ENCODE measurements at places on chromosomes 2 and 18.

DNA sequence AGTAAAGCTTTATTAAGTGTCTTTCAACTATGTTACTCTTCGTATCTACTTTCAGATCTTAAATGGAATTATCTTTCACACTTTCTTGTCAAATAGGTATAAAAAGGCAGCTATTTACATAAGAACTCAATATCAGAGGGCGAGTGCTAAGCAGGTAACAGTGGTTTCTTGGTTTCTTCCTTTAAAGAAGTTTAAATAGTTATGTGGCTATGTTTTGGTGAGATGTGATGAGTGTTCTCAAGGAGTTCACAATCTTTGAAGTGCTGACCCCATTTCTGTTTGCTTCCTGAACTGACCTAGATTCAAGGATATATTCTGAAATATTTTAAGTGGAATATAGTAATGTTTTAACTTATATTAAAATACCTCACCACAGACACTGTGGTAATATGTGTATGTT is 161.9 kb downstream of the DPP4 start:
- no peak for DNase-seq

DNA sequence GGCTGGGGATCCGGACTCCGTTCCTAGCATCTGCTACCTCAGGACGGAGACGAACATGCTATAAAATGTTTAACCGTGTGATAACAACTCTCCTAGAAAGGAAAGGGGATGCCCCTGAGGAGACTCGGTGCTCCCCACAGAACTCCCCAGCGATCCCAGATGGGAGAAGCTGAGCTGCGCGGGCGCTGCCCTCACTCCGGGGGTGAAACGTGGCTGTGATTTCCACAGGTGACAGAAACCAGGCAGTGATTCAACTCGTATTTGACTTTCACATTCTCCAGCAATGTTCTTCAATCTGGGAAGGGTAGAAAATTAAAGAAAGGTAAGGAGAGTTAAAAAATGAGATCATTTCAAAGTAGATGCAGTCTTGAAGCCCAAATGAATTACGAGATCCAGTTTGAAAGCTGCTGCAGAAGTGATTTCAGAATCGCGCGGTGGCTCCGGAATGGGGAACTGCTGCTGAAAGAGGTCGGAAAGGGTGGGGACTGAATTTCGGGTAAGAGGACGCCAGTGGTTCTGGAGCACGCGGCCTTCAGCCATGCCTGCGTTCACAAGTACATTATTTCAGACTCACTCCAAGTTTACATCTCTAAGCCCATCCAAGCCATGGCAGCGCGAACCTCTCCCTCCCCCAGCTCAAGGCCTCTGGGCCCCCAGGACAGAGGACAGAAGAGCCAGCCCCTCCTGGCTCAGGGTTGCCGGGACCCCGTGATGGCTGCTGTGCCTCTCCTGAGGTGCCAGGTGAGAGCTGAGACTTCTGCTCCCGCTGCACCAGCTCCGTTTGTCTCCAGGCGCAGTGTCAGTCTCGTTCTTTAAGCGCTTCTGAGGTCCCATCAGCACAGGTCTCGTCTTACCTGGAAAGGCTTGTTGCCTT is 39.5 kb downstream of the ADNP2 start:
- DNase-seq = no peak

DNA sequence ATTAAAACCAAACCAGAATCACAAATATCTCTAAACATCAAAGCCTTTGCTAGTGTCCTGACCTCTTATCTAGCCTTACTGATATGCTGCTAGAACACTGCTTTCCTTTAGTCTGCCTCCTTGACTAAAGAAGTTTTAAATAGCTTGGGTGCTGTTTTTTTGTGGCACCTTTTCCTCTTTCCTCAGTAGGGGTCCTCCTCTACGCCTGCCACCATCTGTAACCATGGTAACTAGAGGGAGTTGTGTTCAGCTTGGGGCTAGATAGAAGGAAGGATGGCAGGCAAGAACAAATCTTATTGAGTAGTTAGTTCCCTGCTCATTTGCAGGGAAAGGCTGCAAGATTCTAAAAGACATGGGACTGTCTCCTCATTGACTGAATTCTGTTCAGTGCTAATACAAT is 86.0 kb downstream of the TAF4B start:
- no peak for DNase-seq

DNA sequence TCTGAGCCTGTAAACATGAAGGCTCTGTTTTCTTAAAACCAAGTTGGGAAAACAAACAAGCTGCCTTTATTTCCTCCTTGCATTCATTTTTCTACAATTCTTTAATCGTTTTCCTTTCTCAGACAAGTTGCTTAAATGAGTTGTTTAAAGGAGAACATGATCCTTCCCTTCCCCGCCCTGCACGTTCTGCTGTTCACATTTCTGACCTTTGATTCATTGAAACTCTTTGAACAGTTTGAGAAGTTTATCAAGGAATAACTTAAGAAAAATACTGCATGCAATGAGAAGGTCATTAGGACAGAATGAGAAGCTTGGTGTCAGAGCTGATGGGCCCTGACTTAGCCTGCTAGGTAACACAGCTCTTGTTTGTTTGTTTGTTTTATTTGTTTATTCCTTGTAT is 181.6 kb downstream of the PARD3B start:
- no peak for DNase-seq

DNA sequence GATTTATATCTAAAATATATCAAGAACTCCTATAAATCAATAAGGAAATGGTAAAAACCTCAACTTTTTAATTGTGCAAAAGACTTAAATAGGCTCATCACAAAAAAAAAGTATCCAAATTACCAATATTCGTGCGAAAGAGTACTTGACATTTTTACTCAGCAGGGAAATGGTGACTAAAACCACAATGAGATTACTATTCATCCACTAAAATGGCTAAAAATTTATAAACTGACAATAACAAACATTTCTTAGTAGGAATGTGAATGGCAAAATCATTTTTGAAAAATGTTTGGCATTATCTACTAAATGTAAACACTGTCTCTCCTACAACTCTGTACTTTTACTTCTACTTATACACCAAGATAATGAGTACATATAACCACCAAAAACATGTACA is 184.8 kb upstream of the RND3 start:
- DNase-seq = no peak

DNA sequence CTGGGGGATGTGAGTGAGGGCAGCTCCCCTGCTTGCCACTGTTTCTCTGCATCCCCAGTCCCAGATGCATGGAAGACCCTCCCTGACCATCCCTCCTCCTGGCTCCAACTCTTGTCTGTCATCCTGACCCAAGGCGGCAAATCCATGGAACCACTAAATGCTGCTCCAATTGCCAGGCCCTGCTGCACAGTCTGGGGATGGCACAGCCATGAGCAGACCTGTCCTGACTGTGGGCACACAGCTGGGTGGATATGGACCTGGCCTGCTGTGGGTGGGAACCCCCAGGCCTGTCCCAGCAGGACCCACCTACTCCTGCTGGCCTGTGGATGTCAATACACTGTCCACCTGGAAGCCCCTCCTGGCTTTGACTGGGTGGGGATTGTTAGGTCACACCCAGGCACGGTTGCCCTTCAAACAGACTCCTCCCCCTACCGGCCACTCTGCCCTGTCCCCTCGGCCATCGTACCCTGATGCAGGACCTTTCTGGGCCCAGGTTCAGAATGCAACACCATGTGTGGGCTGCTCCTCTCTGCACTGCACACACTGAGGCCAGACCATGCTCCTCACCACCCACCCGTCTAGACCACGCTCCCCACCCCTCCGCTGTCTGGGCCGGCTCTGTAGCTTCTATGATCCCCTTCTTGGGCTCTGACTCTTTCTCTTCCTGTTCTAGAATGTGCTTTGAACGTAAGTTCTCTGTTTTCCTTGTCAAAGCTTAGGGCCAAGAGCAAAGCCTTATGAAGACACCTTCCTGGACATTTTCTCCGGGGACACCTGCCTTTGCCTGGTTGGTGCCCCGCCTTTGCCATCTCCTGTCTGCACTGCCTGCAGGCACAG is 57.9 kb downstream of the INPP5D start:
- DNase-seq = no peak

- no peak for DNase-seq
Measured at GRCh38 chr18:78448106-78448505, 531.5 kb upstream of the SALL3 start.

GRCh38 chr2:28581312-28581711 is 85.5 kb downstream of the PLB1 start:
- no peak for DNase-seq

DNA sequence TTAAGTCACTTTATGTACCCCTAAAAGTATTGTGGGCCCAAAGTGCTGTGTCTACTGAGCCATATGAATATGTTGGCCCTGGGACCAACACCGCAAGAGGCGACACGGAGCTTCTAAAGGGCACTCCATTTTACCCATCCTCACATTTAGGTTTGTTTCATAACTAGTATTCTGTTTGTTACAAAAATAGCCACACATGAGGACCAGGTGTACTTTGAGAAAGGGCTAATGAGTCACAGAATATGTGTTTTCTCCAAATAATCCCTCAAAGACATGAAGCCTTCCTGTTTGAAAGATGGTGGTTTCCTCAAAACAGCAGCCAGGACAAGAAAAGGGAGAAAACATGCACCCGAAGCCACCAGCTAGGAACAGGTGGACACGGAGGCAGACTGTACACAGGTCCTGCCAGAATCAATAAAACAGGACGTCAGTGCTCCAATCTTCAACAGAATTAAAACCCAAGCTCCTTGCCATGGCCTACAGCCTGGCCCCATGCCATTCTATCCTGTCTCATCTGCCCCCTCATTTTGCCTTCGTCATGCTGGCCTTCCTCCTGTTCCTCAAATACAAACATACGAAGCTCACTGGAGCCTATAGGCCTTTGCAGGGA is 21.8 kb upstream of the GRB14 start:
- no peak for DNase-seq

- no peak for DNase-seq
Measured at GRCh38 chr2:71516253-71516888, 63.0 kb downstream of the DYSF start.

DNA sequence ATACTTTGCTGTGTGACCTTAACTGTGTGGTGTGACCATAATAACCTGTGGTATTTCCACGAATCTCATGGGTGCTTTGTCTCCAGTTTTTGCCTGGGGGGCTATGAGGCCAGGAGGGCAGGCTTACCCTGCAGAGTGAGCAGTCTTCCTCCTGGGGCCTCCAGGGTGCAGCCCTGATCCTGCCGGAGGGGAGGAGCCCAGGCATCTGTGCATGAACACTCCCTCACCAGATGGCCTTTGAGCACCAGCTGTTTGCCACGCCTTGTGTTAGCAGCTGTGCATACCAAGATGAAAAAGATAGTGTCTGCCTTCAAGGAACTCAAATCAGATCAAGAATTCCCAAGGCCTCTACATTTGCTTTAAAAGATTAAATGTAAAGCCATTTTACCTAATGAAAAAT is 75.0 kb upstream of the RBM44 start:
- no peak for DNase-seq

DNA sequence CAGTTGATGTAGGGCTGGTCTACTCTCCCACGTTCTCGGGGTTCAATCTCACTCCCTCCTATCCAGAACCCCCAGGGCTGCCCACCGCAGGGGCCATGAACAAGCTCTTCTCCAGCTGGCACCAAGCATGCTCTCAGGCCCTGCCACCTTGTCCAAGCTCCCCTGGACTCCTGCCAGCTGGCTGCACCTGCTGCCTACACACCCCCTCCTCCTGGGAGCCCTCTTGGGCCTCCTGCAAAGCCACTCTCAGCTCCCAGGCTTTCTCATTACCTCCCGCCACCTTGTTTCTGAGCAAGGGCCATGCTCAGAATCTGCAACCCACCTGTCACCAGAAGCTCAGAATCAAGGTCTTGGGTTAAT is 56.0 kb downstream of the HDAC4 start:
- no peak for DNase-seq

- no peak for DNase-seq
Measured at GRCh38 chr2:49351560-49351959, 197.2 kb upstream of the FSHR start.

DNA sequence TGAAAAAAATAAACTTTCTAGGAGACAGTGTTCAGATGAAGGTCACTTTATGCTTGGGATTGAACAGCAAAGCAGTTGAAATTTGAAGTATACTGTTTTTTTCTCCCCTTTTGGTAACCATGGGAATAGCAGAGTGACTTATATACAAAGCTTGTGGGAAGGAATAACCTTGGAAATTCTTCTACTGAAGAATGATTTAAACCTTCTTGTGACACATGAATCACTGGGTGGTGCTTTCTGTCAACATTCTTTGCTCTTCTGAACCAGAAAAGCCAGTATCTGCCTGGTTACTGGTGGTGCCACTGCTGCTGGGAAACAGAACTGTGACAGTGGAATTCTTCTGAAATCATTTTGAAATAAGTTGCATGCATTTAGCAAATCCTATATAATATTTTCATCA is 39.4 kb upstream of the RND3 start:
- no peak for DNase-seq

DNA sequence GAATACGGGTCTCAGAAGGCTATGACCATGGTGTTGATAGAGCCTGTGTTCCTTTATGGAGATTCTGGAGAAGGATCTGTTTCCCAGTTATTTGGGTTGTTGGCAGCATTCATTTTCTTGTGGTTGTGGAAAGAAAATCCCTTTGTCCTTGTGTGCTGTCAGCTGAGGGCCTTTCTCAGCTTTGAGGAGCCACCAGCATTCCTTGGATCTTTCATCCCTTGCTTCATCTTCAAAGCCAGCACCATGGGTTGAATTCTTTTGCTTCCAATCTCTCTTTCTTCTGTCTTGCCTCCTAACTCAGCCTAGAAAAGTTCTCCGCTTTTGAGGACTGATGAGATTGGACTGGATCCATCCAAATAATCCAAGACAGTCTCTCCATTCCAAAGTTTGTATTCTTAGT is 103.2 kb upstream of the MMADHC start:
- no peak for DNase-seq

DNA sequence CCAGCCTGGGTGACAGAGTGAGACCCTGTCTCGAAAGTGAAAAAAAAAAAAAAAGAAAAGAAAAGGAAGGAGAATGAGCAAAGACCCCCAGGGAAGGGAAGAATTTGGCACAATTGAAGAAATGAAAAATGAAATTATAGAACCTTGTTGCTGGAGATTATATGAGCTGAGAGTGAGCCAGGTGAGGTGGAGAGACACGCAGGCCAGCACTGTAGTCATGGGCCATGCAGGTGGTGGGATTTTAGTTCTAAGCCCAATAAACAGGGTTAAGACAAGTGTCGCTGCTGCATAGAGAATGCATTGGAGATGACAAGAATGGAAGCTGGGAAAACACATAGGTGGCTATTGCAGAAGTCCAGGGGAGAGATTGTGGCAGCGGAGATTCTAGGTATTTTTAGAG is 32.3 kb downstream of the FBLN7 start:
- DNase-seq = no peak

GRCh38 chr2:191638079-191638801 is 39.7 kb upstream of the NABP1 start:
- no peak for DNase-seq

DNA sequence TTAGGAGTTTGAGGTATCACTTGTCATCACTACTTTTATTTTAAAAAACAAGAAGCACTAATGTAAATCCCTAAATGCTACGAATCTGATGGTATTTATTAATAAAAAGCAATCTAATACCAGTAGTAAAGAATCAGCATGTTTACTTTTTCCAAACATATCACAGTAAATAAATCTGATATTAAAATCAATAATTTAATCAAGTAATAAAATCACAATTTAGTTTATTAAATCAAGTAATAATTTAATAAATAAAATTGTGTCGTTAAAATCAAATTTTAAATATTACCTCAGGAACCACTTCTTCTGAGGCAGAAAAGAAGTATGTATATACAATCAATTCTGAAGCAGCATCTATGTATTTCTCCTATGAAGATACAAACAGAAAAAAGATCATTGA is 18.0 kb downstream of the TMX3 start:
- no peak for DNase-seq
